Activated CD4-positive, alpha-beta T cell treated with anti-CD3 and anti-CD28 coated beads for 24 hours (primary cell): ENCODE measurements at places on chromosomes 12 and 14.
A peak's percentile ranks its signal among the peaks of the same experiment; 100 is the strongest.

- DNase-seq: no peak
These were observed 908 bp downstream of the ENTPD5 start for GRCh38 chr14:74018174-74018585.

GRCh38 chr12:26523708-26524150 is 309.3 kb downstream of the ITPR2 start:
- no peak for DNase-seq

- no peak for DNase-seq
These were observed 9.7 kb upstream of the PLBD1 start for GRCh38 chr12:14577344-14577743.

DNA sequence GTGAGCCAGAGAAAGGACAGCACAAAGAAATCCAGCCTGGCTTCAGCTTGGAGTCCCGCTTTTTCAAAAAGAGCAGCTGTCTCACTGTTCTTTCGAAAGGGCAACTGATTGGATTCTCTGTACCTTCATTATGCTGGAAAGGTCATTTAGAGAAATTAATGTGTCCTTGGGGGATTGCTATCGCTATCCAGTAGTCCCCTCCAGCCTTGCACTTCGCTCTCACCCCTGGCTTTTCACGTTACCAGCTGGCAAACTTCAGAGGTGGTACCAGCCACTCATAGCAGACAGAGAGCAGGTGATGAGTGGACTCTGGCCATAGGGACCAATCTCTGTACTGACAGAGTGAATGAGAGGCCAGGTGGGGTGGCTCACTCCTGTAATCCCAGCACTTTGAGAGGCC is 11.8 kb upstream of the NUAK1 start:
- DNase-seq: no peak

DNA sequence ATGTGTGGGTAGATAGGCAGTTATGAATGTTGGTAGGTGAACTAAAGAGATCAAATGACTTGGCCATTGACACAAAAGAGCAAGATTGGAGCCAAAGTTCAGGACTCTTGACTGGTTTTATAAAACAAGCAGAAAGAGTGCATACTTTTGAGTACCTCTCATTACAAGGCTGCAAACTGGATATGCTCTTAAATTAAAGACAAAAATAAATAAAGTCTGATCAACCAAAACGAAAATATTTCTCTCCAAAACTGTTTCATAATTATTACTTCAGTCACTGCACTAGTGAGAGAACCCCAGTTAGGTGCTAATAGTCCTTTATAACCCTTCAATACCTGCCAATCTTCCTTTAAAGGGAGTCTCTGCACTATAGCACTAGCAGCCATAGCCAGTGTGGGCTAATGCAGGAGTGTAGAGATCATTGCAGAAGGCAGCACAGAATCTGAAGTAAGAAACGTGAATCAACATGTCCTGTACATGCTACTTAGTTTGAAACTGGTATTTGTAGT is 147.1 kb downstream of the FOXA1 start:
- DNase-seq: no peak

DNA sequence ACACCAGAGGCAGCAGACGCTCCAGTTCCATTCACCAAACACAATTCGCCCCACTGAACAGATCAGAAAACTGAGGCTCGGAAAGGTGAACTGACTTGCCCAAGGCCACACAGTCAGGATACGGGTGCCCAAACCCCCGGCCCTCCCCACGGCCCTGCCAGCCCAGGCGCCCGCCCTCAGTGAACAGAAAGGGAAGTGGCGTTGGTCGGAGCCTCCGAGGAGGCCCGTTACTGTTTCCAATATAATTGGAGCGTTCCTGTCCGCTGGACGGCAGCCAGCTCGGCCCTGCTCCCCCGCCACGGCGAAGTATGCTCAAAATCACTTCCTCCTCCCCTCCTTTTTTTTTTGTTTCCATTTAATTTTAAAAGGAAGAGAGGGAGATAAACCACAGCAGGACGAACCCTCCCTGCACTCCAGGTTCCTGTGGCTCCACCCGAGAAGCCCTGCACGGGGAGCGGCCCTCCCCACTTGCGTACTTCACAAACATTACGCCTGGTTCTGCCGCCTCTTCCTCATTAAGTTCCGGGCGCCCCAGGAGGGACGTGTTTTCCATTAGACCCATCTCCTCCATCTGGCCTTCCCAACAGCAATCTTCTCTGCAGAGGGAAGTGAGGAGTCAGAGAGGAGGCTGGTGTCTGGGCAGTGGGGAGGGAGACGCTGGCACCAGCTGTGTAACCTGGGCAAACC is 61.1 kb downstream of the NCOR2 start:
- DNase-seq: no peak

DNA sequence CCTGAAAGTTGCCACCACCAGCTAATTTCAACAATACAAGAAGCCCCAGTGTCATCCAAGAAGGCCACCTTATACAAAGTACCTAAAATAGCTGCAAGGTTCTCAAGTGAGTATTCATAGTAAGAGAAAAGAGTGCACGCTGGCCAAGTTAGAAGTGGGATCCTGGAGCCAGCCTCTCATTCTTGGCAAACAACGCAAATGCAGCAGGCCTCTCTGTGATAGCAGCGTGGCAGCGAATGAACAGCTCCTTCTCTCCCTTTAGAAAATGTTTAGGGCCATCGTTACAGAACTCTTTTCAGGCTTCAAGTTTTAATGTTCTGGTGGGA is 78.0 kb upstream of the IFNG-AS1 start:
- no peak for DNase-seq

DNA sequence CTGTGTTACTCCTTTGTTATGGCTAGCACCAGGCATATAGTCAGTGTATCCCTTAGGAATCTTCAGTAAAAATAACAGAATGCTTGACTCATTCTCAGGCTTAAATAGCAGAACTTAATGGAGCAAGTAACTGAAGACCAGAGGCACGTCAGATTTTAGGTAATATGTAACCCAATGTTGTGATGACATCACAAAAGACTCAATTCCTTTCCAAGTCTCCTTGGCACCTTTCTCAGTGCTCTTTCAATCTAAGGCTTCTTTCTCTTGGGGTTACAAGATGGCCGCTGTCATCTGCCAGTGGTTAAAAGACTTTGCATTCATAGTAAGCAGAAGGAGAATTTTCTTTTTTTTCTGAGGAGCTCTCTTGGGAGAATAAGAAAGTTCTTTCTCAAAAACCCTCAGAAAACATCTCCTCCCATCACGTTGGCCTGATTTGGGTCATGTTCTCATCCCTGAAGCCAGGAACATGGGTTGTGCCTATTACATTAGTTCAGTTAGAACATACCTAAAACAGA is 33.4 kb upstream of the DCN start:
- DNase-seq: no peak

DNA sequence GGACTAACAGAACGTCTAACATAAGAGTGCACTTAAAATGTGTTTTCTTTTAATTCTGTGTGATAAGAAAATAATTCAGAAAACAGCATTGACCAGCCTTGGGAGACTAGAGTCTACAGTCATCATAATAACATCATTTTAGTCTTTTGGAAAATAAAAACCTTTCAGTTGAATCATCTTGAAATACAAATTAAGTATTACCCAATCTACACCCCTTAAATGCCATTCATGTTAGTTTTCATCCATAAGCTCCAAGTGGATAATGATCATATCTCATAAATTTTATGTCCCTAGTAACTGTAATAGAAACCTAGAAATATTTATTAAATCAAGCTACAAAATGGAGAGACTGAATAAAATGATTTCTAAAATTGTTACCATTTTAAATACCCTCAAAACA is 32.4 kb downstream of the EPS8 start:
- DNase-seq: no peak

DNA sequence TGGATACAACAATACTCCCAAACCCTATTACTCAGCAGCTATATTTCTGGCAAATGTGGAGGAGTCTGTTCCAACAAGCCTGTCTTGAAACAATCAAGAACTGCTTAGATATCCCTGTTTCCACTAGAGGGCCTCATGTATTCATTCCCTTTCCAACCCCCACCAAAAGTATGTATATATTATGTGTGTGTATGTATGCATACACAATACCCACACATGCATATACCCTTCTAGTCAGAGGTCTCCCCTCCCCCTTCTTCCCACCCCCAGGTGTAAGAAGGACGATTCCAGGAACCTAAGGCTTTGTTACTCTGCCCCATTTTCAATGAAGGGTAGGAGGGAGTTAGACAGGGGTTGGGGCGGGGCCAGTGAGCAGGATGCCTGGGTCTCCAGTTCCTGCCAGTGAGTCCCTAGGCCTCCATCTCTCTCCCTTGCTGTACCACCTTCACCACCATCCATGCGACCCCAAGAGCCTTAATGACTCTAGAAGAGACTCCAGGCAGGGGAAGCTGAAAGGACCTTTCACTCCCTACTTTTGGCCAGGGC is at the start of gene DGKA:
TSS of gene DGKA (plus strand) at position 392 of the 546 bp plus-strand sequence. CDS start 5,342 bp downstream, outside the sequence.
- peak; percentile 67 for DNase-seq

GRCh38 chr12:15265875-15266274 is 44.7 kb upstream of the RERG start:
- no peak for DNase-seq

DNA sequence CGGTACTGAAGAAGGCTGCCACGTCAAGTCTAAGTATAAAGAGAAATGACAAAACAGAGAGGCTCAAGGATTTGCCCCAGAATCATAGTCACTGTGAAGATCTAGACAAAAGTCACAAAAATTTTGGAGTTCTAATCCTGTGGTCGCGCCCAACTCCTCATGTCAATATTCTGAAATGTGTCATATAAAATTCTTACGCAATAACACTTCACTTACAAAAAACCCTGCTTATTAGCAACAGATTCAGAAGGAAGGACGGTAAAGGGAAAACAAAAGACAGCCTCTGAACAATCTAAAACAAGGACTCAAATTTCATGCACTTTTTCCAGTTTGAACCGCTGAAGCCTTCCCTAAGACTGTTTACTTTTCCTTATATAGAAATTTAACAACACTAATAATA is 94.7 kb downstream of the TSPAN8 start:
- no peak for DNase-seq

GRCh38 chr12:75194250-75194649 is 15.4 kb downstream of the KCNC2 start:
- no peak for DNase-seq

DNA sequence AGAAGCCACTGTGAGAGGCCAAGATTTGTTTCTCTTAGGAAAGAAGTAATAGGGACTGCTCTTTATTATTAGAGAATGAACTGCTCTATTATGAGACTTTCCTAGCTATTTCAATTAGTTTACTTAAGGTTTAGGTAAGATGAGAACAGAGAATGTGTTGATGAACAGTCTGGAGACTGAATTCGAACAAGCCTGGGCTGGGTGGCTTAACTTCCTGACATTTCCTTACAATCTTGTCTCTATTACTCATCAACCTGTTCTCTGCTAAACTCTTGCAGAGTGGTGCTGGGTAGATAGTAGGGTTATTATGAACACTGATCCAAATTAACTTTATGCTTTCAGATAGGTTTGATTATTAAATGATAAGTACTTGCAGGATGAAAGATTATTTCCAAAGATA is 31.2 kb downstream of the SLC15A5 start:
- DNase-seq: no peak

- DNase-seq: no peak
These were observed 52.3 kb upstream of the GPHB5 start for GRCh38 chr14:63371033-63371432.

GRCh38 chr12:93167841-93168492 is 209.8 kb upstream of the NUDT4 start:
- no peak for DNase-seq

DNA sequence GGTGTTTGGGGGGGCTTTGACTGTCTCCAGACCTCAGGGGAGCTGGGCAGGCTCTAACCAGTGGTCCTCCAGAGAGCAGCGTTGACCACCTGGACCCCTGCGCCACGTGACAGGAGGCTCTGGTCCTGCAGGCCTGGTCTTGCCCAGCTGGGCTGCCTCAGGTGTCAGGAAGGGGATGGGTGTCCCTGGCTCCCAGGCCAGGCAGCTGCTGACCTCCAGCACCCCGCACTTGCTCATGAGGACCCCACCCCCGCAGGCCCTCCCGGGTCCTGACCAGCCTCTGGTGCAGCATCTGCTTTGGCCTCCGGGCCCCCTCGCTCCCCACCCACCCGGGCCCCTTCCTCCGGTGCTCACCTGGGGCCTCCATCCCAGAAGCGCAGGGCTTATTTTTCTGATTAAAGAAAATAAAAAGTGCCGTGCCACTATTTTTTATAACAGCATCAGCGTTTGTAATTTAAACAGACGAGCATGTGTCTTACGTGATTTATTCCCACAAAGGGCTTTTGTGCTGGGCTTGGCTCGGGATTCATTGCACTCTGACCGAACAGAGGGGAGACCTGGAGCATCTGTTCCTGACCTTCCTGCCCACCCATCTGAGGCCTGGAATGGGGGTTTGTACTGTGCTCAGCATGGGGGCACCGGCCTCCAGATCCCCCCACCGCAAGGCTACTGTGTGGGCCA is 21.7 kb downstream of the FBRSL1 start:
- no peak for DNase-seq

- no peak for DNase-seq
These were observed 239 bp downstream of the ZFP36L1 start for GRCh38 chr14:68792678-68792978.

DNA sequence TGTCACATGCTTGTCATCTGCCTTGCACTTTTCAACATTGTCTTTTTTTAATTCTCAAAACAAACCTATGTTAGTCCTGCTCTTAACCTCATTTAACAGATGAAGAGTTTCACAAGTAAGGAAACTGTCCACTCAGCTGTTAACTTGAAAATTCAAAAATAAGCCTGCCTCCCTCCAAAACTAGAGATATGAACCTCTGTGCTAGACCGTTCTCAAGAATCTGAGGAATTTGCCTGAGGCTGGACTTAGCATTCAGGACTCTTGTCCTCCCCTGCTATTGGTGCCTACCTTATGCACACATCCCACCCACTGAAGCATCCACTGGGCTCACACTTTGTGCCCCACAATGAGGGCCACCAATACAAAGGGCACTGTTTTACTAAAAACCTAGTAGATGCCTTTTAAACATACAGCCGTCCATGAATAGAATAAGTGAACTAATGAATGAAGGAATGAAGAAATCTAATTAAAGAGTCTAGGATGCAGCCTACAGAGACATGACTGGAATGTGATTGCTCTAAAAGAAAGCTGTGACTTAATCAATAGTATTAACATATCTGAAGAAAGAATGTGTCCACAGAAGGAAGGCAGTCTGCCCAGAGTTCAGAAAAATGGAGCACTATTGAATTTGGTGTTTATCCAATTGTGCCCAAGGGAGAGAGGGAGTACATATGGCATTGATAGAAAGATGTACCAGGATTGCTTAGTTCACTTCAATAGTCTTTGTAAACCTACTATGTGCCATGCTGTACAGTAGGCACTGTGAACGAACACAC is 238.5 kb downstream of the SPTSSA start:
- no peak for DNase-seq

DNA sequence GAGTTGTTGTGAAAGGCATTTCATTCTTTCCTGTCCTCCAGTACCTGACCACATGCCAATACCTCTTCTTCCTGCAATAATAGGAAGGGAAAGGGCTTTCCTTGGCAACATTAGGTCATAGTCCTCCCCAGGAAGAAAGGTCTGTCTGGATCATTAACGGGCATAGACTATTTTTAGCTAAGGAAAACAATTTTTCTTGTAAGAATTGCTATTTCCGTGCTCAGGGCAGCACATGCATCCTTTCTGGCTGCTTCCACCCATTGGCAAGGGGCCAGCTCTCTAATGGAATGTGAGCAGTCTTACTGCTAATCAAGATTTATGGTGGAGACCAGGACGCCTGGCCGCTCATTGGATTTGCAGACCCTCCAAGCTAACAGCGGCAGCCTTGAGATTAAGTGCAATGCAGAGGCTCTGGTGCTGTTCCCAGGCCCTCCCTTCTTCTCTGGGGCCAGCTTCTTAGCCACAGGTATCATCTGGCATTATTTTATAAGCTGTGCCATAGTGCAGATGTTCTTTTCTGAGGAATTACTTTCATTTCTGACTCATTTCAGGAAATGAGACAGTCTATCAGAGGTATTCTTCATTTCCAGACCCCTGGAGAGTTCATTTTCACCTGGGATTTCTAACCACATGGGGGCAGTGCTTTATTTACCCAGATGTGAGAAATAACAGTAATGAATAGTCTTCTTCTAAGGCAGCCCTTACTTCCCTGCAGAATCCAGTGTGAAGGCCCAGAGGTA is 52.9 kb downstream of the ANO6 start:
- DNase-seq: no peak
